ENCODE measurements at places on chromosomes 3 and 15.

- DNase-seq, result no peak
Observed at GRCh38 chr3:10929978-10930665, 62.4 kb upstream of the SLC6A1 start.

DNA sequence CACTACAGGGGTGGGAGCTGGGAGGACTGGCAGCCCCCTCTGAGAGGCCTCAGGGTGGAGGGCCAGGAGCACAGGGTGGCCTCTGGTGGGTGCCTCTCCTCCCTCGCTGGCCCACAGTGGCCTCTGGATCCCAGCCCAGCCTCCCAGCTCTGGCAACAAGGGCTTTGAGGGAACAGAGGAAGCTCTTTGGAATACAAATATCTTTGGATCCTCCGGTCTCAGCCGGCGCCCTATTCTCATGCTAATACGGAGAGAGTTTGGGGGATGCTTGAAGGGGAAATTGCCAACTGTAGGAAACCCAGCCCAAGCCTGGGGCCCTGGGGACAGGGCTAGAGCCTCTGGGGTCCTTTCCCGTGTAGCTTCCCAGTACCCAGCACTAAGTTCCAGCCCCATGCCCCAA, 33.4 kb upstream of the INSYN1 start:
- DNase-seq, result no peak

GRCh38 chr15:27805261-27806220, 293.6 kb downstream of the OCA2 start:
- no peak for DNase-seq

DNA sequence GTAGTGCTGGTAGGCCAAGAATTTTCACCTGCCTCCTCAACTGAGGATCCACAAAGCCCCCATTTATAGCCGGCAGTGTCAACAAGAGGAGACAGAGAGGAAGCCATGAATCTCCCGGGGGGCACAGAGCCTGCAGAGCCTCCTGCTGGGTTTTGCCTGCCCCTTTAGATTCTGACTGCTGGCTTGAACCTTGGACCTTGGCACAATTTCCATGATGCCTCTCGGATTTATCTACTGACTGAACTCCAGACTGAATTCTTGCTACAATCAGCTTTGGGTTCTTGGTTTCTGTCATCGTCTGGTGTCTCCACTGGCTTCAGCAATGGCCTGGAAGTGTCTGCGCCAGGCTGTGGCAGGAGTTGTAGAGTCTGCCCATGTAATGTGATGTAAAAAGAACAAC, 80.7 kb downstream of the GPR156 start:
- no peak for DNase-seq

GRCh38 chr3:127475975-127476705, 114.4 kb downstream of the TPRA1 start:
- DNase-seq, result no peak

GRCh38 chr3:16536996-16537395, 23.5 kb upstream of the RFTN1 start:
- DNase-seq, result no peak
